NCI-H526 treated with DMSO at 0.1 percent for 48 hours (cell line): ENCODE measurements at places on chromosomes 2 and 18.
A peak's percentile ranks its signal among the peaks of the same experiment; 100 is the strongest.

- no peak for DNase-seq
Observed at GRCh38 chr18:79712206-79712857, 32.7 kb downstream of the CTDP1 start.

GRCh38 chr2:19944205-19944845 lies 42.5 kb upstream of the TTC32 start:
- no peak for DNase-seq

- DNase-seq = no peak
Observed at GRCh38 chr2:165456027-165456426, 13.5 kb upstream of the CSRNP3 start.

GRCh38 chr18:2538844-2539243 lies 32.5 kb downstream of the METTL4 start:
- DNase-seq = no peak

GRCh38 chr2:109379507-109379906 lies 234.3 kb downstream of the SEPTIN10 start:
- no peak for DNase-seq

- DNase-seq = no peak
Observed at GRCh38 chr2:238161291-238162051, 2.7 kb downstream of the ERFE start.

- no peak for DNase-seq
Observed at GRCh38 chr2:23537991-23538390, 153.0 kb downstream of the KLHL29 start.

DNA sequence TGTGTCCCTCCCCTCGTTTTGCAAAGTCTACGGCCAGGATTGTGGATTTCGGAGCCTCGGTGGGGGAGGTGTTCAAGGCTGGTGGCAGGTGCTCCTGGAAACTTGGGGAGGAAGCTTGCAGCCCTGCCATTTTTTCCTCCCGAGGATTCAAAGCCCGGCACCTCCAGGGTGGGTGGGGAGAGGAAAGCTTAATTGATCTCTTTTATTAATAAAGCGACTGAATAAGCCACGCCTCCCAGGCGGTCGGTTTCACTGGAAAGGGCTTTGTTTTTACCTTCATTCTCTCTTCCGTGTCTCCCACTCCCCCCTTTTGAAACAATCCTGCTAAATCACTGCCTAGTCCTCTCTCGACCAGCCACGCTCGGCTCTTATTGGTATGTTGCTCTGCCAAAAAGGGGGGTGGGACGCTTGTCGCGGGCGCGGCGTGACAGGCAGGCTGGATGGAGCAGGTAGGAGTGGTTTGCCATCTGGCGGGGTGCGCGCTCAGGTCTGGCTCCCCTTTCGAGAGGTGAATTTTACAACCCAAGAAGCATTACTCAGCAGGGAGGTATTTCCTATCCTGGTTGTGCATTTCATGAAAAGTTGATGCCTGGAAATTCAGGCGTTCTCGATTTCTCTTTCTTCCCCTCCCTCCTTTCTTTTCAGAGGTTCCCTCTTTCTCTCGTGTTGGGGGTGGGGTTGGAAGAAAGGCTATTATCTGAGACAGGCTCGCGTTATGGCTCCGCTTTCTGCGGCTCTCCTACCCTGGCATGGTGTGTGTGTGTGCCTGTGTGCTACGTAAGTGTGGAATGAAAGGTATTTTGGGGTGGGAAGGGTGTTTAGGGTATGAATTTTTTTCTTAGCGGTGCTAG lies 1.4 kb downstream of the NEDD4L start:
- peak; percentile 48 for DNase-seq

- DNase-seq = no peak
Observed at GRCh38 chr2:107685421-107685986, 141.2 kb upstream of the RGPD4 start.

DNA sequence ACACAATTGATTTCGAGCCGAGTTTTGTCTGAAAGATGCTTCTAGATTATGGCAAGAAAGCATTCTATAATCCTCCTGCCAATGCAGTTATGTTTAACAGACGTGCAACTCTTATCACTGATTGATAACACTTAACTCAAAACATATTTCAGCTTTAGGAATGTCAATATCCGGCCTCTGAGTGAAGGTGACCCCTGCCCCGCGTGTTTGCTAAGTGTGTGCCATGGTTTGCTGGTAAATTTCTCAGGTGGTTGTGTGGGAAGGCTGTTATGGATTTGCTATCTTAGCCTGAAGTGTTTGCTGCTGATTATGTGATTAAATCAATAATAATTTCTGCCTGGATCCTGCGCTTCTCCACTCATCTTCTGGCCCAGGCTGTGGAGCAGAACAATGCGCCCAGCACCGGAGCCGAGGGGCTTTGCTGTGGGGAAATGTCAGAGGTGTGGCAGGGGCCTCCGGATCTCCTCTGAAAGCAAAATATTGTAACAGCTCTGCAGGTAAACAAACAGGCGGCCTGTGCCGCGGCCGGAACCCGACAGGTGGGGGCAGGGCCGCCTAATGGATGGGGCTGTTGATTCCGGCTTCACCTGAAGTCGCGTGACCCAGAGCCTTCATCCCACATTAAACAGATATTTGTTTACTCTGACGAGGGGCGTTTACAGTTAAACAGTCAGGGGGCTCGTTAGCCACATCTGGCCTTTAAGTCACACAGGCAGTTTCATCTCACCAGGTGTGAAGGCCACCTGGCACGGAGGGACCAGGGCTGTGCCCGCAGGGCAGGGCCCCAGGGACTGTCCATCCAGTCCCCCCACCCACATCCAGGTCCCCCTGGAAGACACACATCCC lies 210.7 kb upstream of the SALL3 start:
- no peak for DNase-seq

- no peak for DNase-seq
Observed at GRCh38 chr2:226623587-226624368, 175.8 kb downstream of the IRS1 start.

GRCh38 chr18:40607542-40608148 lies 1347.4 kb upstream of the PIK3C3 start:
- no peak for DNase-seq
